Left cardiac atrium (tissue), 4 donors: ENCODE measurements at places on chromosomes 3 and 15. TPM values are rescaled to one million over a fixed set of nuclear protein-coding genes. Genes with fewer than 3 reads are reported as not detected.

GRCh38 chr3:114336857-114337256 lies 43.0 kb downstream of the TIGIT start:
- no peak for DNase-seq

The PDIA3 gene
- 267 TPM for total RNA-seq

DNA sequence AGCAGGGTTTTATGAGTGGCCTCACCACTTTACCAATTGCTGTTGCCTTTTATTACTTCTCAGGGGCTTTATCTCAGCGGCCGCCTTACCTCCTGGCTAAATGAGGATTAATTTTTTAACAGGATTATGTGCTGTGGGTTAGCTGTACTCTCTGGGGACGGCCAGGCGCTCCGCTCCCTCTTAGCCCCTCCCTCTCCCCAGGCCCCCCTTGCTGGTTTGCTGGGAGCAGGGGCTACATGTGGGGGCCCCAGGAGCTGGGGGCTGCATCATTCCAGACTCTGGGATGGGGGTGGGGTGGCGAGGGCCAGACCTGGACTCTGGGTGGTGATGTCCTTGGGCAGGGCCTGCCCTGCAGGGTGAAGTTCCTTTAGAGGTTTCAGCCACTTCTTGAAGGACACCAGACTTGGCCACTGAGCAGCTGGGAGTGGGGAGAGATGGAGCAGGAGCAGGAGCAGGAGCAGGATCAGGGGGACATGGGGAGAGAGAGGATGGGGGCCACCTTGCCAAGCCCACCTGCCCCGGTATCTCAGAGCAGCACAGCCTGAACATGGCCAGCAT lies 196.1 kb downstream of the GOLGA6L6 start:
- DNase-seq: peak; percentile 28

DNA sequence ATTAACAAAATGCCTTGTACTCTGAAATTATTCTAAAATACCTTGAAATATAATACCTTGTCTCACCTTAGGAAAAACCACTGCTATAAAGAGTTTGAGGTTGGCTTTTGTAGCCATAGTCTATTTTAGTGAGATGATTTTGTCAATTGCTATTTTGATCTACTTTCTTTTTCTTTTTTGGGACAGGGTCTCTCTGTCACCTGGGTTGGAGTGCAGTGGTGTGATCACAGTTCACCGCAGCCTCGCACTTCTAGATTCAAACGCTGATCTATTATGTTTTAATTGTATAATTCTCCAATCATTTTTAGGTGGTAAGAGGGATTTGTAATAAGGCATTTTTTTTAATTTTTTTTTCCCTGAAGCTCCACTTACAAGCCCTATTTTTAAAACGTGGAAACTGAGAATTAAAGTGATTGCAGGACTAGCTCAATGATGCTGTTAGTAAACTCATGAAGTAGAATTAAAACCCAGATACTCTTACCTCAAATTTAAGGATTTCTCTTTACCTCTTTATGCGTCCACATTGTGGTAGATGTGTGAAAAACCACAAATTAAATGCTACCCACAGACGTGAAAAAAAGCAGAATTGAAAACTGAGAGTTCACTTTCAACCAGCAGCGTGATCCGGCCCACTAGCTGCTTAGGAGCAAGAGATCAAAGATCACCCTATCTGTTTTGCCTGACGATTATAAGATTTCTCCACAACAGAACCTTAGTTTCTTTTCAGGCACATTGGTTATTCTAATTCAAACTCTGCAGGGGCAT lies 384.2 kb downstream of the CGGBP1 start:
- DNase-seq: no peak

DNA sequence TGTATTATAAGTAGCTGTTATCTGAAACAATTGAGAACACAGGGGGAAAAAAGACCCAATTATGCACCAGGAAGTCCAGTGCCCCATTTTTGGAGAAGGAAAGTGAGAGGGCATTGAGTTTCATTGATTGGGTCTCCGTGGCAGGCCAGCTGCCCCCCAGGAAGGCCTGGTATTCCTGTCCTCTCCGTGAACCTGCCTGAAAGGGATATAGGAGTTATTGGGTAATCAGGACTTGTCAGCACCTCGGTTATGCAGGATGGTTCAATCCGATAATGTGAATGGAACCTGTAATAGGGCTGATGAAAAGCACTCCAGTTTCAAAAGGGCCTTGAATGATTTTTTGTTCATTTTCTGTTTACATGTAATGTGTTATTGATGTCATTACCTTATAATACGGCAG lies 122.0 kb upstream of the RARB start:
- no peak for DNase-seq

DNA sequence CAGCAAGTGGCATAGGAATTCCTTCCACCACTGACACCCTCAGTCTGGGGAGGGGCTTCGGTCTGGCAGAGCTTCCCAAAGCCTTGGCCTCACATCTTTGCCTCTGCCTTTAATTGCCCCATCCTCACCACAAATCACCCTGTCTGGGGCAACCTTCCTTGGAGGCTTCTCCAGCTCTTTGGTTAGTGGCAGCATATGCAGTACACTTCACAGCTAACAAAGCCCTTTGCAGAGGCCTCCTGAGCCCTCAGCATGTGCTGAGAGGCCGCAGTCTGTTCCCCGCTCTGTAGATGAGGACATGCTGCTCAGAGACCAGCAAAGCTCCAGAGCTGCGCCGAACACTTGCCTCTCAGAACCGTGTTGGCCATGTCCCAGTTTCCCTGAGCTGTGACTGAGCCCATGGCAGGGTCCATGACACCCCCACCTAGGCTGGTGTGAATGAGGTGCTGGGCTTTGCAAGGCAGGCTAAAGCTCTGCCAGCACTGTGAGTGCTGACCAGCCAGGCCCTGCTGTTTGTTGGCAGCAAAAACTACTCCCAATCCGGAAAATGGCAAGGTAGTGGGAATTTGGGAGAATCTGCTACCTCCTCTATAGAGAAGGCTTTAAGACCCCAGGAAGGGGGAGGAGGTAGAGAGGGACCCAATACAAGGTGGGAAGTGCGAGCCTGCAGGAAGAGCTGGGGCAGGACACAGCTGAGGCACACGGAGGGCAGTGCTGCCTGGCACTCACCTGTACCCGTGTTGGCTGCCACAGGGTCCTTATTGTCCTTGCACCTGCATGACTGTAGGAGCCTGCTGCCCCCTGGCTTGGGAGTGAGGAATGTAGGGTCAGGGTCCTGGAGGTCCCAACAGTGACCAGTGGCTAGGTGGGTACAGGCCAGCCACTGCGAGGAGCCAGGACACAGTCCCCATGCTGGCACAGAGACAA lies 8.4 kb upstream of the KLF15 start:
- no peak for DNase-seq

DNA sequence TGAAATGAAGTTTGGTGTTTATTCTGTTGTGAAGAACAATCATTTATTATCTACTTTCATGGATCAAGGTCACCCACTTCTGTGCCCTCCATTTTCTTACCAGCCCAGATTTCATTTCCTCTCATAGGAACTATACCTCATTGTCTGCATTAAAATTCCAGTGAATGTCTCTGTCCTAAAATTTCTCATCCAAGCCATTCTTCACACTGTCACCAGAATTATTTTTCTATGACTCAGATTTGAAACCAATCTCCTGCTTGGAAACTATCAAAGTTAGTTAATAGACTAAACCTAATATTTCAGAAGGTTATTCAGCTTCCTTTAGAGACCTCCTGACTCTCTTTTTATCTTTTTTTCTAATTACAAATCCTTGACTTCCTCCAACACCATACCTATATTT lies 364.1 kb upstream of the CBLB start:
- DNase-seq: no peak

GRCh38 chr3:184574515-184575417 lies 13.2 kb downstream of the EPHB3 start:
- DNase-seq: no peak

The DPPA4 gene
- total RNA-seq: not detected

- no peak for DNase-seq
Observed at GRCh38 chr3:10706156-10706739, 109.8 kb upstream of the SLC6A11 start.
